EL (cell line): ENCODE measurements at places on chromosomes 2 and 18.

DNA sequence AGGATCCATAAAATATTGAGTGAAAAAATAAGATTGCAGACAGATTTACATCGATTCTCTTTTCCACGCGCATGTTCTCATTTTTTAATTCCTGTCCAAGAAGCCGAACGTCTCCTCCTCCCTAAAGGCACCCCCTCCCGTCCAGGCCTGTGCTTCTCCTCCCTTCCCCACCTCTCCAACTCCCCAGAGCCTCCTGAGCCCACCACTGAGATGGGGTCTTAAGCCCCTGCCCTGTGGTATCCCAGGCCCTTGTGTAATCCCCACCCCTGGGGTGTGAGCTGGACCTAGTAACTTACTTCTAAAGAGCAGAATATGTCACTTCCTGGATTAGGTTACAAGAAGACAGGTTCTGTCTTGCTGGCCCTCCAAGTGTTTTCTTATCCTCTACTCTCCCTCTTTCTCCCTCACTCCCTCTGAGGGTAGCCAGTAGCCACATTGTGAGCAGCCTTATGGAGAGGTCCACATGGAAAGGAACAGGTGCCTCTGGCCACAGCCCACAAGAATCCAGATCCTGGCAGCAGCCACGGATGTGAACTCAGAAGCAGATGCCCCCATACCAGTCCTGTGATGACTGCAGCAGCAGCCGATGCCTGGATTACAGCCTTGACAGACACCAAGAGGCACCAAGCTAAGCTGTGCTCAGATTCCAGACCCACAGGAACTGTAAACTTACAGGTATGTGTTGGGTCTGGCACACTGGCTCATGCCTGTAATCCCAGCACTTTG is 39.6 kb upstream of the OTOS start:
- no peak for DNase-seq

GRCh38 chr2:181241797-181242196 is 215.4 kb upstream of the ITGA4 start:
- no peak for DNase-seq

GRCh38 chr2:42238644-42239288 is 69.6 kb downstream of the EML4 start:
- peak; percentile 13 for DNase-seq

GRCh38 chr18:41134426-41134825 is 820.6 kb upstream of the PIK3C3 start:
- no peak for DNase-seq

DNA sequence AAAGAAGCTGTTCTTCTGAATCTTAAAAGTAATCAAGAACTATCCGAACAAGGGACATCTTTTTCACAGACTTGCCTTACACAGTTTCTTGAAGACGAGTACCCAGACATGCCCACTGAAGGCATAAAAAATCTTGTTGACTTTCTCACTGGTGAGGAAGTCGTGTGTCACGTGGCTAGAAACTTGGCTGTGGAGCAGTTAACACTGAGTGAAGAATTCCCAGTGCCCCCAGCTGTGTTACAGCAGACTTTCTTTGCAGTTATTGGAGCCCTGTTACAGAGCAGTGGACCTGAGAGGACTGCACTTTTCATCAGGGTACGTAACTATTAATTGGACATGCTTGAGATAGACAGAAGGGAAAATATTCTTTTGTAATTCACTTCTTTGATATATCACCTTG is 2.4 kb downstream of the MRPL44 start:
- DNase-seq = no peak

GRCh38 chr2:140804700-140805260 is 1326.0 kb downstream of the LRP1B start:
- no peak for DNase-seq

- DNase-seq = no peak
These were observed 145.3 kb upstream of the ALKAL2 start for GRCh38 chr2:433216-433615.

DNA sequence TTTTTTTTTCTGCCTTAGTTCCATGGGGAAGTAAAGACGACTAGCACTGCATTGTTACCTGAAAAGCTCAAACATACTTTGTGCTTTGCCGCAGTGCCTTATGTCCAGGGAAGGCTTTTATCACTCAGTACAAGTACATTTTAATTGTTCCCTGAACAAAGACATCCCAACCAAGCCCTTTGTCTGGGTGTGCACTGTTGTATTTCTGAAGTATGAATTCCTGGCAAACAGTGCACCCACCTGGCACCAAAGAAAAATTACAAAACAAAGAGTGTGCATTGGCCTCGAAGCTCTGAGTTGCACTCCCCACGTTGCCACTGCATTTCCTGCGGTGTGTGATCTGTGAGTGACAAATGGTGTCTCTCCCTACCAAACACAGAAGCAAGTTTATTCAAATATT is 858.5 kb upstream of the PIK3C3 start:
- no peak for DNase-seq

- DNase-seq = no peak
These were observed 23.3 kb upstream of the EXOC6B start for GRCh38 chr2:72849138-72849462.

DNA sequence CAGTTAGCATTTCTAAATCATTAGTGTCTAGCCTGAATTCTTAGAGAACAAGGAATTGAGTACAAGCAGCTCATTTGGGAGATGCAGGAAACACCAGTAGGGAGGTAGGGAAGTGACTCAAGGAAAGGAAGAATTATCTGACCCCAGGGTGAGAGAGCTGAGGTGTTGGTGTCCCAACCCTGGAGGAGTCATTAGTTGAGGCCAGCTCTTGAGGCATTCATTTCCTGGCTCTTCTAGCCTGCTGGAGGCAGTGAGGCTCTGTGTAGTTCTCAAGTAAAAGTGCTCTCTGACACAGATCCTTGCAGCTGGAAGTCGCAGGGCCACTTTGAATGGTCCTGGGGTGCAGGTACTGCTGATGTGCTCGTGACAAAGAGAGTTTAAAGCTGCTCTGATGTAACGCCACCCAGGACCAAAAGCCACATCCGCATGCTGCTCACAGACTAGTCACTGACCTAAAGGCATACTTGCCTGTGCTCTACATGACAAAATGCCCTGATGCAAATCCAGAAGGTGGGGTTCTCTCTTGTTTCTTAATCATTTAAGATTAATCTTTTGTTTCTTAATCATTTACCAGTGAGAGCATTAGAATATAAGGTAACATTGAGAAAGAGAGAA is 299.5 kb upstream of the LYPD1 start:
- DNase-seq = peak; percentile 54

GRCh38 chr2:54575379-54575888 is 119.3 kb downstream of the SPTBN1 start:
- DNase-seq = no peak

DNA sequence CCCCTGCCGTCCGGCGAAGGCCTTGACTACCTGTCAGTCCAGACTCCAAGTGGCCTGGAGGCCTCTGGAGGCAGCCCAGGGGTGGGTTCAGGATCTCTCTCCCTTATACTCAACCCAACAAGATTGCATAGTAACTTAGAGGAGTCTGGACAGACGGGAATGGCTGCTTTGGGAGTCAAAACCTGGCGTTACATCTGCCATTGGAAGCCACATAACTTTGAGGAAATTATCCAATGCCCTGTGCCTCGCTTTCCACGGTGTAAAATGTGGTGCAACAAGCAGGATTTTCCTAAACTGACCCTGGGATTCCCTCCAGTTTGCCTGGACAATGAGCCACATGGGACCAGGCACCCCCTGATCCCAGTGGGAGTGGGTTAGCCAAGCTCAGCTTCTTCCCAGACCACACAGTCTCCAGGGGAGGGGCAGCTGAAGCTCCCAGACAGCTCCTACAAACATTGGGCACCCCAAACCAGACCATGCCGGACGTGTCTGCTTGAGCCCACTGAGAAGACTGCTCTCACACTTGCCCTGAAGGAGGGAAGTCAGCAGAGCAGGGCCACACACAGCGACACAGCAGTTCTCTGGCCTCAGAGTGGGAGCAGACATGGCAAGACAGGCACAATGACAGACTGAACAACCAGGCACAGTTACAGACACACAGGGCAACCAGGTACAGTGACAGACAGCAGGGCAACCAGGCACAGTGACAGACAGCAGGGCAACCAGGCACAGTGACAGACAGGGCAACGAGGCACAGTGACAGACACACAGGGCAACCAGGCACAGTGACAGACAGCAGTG is 65.6 kb upstream of the RAB6C start:
- DNase-seq = no peak

GRCh38 chr2:146496248-146496647 is 1348.6 kb upstream of the ACVR2A start:
- no peak for DNase-seq

- no peak for DNase-seq
These were observed 23.7 kb downstream of the TIMM21 start for GRCh38 chr18:74171910-74172606.

GRCh38 chr2:29902356-29902755 is 19.0 kb downstream of the ALK start:
- DNase-seq = no peak

DNA sequence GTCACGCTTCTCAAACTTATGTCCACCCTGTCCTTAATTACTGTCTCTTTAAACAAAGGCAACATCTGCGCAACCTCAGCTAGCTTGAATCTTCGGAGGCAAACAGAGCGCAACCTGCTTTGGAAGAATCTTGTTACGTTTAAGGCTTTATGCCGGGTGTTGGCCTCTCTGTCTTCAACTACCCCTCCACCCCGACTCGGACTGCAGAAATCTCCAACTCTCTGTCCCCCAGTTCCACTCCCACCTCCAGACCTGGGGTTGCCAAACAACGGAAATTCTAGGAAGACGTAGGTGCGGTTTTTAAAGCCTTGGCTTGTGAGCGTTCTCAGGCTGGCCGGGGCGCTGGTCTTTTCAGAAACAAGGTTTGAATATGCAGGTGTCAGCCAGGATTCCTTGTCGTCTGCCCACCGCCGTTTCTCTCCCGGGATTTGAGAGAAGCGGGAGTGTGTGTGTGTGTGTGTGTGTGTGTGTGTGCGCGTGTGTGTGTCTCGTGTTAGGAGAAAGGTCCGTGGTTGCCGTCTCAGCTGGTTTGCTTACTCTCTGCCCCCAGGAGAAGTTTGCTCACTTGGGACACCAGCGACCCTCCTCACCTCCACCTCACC is 1.1 kb upstream of the ONECUT2 start:
- DNase-seq = no peak

DNA sequence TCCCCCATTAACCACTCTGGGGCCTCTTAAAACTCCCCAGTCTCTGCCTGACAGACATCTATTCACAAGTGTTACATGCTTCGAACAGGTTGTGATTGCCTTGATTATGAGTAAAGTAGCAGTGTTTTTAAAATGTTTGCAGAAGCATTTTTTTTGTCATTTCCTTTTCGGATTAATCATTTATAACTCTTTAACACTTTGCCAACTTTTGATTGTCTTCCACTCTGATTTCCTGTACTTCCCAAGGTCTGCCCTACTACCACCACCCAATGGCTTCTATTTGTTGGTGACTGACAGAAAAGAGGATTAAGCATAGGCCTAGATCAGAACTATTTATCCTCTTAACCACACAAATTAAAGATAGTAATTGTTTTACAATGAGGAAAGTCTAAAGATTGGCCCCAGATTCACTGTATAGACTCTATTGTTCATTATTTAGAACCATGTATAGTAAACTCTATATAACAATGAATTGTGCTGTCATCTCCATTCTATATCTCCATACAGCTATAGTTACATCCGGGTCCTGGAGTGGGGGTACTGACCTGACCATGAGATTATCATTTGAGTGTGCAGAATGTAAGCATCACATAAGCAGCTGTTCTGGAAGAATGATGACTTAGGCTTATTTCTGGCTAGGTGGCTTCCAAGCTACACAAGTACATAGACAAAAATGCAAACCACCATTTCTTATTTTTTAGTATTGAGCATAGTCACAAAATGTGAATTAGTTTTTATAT is 110.3 kb upstream of the RBMS1 start:
- no peak for DNase-seq

DNA sequence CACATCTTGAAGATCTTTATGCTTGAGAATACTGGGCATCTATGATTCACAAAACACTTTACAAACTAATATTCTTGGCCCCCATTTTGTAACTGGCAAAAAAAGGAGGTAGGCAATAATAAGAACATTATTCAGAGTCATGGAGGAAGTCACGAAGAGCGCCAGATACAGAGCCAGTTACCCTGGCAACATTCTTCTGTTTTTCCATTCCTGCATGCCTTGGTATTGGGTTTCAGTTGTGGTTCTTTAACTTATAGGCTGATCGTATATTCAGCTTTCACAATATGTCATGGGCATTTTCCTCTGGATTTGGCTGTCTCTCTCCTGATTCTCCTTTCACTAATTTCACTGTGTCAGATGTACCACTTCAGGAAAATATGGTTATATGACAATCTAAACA is 234.7 kb downstream of the HRH4 start:
- DNase-seq = no peak

DNA sequence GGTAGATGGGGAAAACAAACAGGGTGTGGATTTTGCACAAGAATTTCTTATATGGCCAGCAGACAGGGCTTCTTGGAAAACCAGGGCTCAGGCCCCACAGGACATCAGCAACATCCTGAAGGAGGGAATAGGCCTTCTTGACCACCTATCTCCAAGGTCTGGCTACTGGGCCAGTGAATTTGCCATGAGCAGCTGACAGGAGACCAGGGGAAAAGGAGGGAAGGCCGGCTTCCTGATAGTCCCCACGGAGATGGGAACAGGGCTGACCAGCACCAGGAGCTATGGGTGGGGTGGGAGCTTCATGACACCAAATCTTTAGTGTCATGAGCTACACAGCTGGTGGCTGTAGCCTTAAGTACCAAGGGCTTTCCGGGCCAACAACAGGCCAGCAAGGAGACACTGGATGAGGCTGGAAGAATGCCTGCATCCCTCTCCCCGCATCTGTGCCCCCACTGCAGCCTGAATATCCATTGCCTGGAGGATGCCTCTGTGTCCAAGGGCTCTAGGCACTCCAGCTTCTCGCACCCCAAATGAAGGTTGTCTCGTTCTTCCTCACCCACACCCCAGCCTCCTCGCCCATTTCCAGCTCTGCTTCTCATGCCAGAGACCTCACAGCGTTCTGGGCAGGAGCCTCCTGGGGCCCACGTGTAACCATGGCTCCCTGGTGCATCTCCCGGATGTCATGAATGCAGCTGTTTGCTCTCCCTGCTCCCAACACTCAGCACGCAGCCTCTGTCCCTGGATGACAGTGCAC is 74.8 kb downstream of the EMX1 start:
- no peak for DNase-seq

DNA sequence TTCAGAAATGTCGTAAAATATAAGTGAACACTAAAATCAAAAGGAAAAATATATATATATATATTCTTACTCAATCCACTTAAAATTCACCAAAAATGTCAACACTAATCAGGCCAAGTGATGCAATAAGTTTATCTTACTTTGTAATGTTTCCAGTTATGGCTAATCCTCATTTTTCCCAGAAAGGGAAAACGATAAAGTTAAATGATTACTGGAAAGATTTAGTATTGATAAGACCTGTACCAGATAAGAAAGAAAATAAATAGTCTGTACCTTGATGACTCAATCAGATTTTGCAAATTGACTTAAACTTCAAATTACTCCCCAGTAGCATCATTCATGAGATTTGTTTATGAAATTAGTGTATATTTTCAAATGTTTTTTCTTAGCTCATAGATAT is 407.0 kb downstream of the LRP1B start:
- no peak for DNase-seq

DNA sequence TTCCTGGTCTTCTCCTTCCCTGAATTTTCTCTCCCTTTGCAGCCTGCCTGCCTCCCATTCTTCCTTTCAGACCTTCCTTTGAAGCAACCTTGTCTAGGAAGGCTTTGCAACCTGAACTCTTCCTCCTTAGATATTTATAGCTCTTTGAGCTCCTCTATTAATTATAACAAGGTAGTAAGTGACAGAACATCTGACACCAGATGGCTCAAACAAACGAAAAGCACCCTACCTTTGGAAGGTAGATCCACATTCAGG is 57.2 kb upstream of the SLC1A4 start:
- no peak for DNase-seq

GRCh38 chr2:72980535-72981217 is 63.4 kb downstream of the EMX1 start:
- DNase-seq = peak; percentile 54

GRCh38 chr2:121194626-121195025 is 90.4 kb downstream of the TFCP2L1 start:
- DNase-seq = no peak
